Mesothelial cell of epicardium (in vitro differentiated cells): ENCODE measurements at places on chromosomes 1 and 21. TPM values are rescaled to one million over a fixed set of nuclear protein-coding genes. Genes with fewer than 3 reads are reported as not detected.

DNA sequence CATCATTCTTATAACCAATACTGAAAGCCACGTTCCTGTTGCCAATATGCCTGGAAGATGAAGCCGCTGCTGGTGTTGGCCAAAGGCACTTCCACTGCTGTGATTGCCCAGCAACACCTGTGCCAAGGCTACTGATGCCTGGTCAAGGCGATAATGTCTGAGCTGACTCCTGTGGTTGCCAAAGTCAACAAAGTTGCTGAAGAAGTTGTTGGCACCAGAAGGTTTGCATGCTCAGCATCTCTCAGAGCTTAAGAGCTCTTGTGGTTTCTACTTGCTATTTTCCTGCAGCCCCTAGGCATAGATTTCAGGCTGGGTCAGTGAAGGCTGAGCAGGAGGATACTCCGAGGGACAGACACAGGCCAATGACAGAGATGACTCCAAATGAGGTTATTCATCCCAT lies 63.4 kb upstream of the RAB3GAP2 start:
- DNase-seq, result no peak

DNA sequence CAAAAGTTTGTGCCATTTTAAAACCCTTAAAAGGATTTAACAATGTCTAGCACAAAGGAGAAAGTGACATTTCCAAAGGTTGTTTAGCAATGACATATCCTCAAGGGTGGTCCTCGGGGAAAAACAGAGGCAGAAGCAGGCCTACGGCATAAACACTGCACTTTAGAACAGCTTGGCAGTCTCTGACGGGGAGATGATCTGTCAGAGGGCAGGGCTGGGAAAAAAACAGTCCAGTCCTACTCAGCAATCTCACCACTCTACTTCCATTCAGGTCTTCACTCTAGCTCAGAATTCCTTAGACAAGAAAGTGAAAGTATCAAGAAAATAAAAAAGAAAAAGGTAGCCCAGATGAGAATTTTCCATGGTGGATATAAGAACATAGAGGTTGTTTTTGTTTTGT lies 4.1 kb downstream of the CRYZ start:
- no peak for DNase-seq

The FALEC gene
- total RNA-seq, result 1.2 to 1.9 TPM (median 1.7 TPM) in 3 replicates

The CBS gene
- 30.2 to 32.1 TPM (median 31.4 TPM) in 3 replicates for total RNA-seq
